NCI-H774 (cell line): ENCODE measurements at places on chromosomes 16 and 17.

DNA sequence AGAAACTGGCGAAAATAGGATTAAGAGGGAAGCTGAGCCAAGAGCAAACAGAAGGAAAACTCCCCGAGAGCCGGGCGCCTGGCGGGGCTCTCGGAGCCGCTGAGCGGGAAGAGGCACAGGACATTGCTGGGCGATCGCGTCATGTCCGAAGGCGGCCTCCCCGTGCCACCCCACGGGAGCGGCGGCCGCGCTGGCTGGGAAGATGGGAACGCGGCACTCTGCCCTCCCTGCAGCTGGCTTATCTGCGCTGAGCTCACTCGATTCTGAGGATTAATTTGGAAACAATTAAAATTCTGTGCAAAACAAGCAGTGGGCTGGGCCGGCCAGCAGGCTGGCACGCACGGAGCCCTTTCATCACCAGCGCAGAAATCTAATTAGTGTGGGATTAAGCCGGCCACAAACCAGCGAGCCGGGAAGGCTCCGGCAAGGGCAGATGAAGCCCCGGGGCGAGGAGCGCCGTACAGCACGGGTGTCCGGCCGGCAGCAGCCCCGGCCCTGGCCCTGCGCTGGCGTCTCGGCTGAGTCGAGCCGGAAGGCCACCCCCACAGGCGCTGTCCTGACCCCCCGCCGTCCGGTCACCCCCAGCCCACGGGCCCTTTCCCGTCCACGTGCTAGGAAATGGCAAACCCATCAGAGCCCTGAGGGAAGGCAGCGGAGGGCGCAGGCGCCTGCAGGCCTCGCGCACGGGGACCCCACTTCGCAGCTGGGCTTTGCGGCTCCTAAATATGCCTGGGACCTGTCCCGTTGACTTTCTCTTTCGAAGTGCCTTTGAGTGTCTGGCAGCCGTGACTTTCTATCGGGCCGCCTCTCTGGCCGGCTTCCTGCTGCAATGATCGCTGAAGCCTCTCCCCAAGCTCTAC is 37.9 kb downstream of the SOX8 start:
- no peak for DNase-seq

GRCh38 chr16:21100447-21100846 is 50.2 kb downstream of the DNAH3 start:
- DNase-seq: peak; percentile 15

DNA sequence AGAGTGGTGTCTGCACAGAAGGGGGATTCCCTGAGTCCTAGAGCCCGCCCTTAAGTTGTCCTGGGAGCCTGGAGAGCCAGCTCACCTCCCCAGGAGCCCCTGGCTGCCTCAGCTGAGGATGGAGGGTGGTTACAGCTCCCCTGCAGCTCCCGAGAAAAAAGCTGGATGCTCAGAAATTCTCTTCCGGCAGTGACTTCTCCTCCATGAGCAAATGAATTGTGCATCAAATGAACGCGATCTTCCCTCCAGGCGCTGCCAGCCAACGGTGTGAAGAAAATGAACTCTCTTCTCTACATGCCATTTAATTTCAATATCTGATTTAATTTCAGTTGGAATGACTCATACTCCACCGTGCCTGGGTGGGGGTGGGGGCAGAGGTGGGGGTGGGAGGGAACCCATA is 14.3 kb upstream of the C16orf74 start:
- DNase-seq: no peak

- no peak for DNase-seq
Observed at GRCh38 chr16:27480761-27481160, 69.0 kb downstream of the GTF3C1 start.

DNA sequence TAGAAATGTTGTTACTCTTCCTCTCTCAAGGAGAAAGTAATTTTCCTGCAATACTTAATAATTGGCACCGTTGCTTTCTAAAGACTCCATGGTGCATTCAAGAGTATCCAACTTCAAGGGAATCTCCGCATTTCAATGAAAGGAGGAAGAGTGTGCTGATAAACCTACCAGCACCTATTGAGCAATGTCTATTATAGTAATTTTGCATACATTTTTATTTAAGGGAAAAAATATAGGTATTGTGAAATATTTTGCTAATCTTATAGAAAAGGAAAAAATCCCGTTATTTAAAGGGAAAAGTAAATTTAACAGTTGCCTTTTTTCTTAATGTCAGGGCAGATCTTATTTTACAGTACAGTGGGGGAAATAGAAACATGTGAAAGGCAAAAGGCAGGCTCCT is 1.1 kb upstream of the TMEM106A start:
- no peak for DNase-seq

- no peak for DNase-seq
Observed at GRCh38 chr16:67431775-67432505, 1.0 kb downstream of the HSD11B2 start.
